ENCODE measurements at places on chromosomes 7 and 10. TPM values are rescaled to one million over a fixed set of nuclear protein-coding genes. Genes with fewer than 3 reads are reported as not detected.

NPC1L1 gene
- total RNA-seq: 0.10 TPM

FFAR4 gene
- total RNA-seq: not detected

- no peak for DNase-seq
Measured at GRCh38 chr7:65233409-65234034, 140.1 kb upstream of the ZNF92 start.

GRCh38 chr7:99004216-99004615 lies 125.9 kb downstream of the TRRAP start:
- no peak for DNase-seq

Data from CD4-positive, CD25-positive, alpha-beta regulatory T cell (primary cell).